Articular chondrocyte of knee joint (primary cell): ENCODE measurements at places on chromosomes 16 and 17. TPM values are rescaled to one million over a fixed set of nuclear protein-coding genes. Genes with fewer than 3 reads are reported as not detected.

Gene KRT12
- not detected in 2 replicates for total RNA-seq

Gene TSNAXIP1
- total RNA-seq, result 1.2 and 2.1 TPM in 2 replicates

Gene PPM1E
- total RNA-seq, result under 0.01 TPM in 1 of 2 replicates, not detected in the other

Gene ODAD4
- 1.3 and 3.9 TPM in 2 replicates for total RNA-seq

Gene SEBOX
- not detected in 2 replicates for total RNA-seq

Gene CDT1
- total RNA-seq, result 5.4 and 7.6 TPM in 2 replicates

Gene ABCC12
- total RNA-seq, result under 0.01 TPM in 1 of 2 replicates, not detected in the other

Gene SLFN14
- total RNA-seq, result not detected in 2 replicates

Gene RAB26
- total RNA-seq, result 0.65 and 0.86 TPM in 2 replicates

Gene COL1A1
- 1,350 and 1,566 TPM in 2 replicates for total RNA-seq

Gene TPPP3
- 0.22 and 0.52 TPM in 2 replicates for total RNA-seq

Gene ITGAD
- total RNA-seq, result not detected in 2 replicates

Gene C17orf50
- total RNA-seq, result not detected in 2 replicates

Gene CIAPIN1
- total RNA-seq, result 36.1 and 42.5 TPM in 2 replicates

Gene FZD2
- 0.91 and 1.7 TPM in 2 replicates for total RNA-seq

Gene KRT40
- not detected in 2 replicates for total RNA-seq

Gene KRT20
- total RNA-seq, result not detected in 2 replicates

Gene HP
- 0.11 TPM in 1 of 2 replicates, not detected in the other for total RNA-seq
